ENCODE measurements at places on chromosomes 2 and 18.

GRCh38 chr18:41410006-41410405 lies 545.0 kb upstream of the PIK3C3 start:
- no peak for DNase-seq

DNA sequence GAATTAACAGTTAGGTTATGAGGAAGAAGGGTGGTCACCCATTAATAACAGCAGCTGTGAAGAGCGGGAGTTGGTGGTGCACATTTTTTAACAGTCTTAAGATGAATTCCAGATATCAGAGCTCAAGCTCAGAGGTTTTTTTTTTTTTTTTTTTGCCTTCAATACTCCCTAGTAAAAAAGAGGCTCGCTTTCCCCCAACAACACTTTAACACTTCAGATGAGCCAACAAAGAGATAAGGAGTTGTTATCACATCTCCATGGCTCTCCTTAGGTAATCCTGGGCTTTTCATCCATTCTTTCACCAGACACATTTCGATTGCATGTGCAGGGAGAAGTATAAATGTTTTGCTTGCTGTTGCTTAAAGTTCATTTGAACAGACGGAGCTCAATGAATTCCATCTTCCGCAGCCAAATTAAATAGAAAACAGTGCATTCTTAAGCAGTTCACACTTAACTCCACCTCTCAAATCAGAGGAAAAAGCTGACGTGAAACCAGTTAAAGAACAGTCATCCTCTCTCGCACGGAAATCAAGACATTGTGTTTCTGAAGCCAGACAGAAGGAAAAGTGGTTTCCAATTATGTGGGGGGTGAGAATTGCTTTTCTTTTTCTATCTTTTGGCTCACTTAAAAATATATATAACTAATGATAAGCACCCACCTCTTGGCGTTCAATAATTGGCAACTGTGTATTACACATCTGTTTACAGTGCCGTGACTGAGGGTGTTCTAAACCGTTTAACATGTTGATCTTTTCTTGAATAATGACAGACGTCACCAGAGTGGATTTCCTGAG lies 118.2 kb downstream of the ZNF521 start:
- no peak for DNase-seq

- DNase-seq: peak; percentile 17
Measured at GRCh38 chr2:28393114-28393836, 617 bp downstream of the FOSL2 start.

GRCh38 chr2:225598426-225598825 lies 198.9 kb downstream of the NYAP2 start:
- no peak for DNase-seq

GRCh38 chr18:59696311-59697235 lies 650 bp downstream of the CCBE1 start:
- DNase-seq: peak; percentile 10

GRCh38 chr2:126785862-126786261 lies 112.8 kb upstream of the TEX51 start:
- no peak for DNase-seq

DNA sequence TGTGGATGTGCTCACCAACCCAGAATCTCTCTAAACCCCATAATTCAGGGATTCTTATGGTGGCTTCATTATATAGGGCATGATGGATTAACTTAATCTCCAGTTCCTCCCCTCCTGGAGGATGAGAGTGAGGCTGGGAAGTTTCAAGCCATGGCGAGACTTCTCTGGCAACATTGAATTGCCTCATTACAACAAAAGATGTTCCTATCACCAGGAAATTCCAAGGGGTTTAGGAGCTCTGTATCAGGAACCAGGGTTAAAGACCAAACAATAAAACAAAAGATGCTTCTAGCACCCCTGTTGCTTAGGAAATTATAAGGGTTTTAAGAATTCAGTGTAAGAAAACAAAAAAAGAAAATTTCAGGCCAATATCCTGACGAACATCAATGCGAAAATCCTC lies 100.1 kb downstream of the NAB1 start:
- DNase-seq: no peak

DNA sequence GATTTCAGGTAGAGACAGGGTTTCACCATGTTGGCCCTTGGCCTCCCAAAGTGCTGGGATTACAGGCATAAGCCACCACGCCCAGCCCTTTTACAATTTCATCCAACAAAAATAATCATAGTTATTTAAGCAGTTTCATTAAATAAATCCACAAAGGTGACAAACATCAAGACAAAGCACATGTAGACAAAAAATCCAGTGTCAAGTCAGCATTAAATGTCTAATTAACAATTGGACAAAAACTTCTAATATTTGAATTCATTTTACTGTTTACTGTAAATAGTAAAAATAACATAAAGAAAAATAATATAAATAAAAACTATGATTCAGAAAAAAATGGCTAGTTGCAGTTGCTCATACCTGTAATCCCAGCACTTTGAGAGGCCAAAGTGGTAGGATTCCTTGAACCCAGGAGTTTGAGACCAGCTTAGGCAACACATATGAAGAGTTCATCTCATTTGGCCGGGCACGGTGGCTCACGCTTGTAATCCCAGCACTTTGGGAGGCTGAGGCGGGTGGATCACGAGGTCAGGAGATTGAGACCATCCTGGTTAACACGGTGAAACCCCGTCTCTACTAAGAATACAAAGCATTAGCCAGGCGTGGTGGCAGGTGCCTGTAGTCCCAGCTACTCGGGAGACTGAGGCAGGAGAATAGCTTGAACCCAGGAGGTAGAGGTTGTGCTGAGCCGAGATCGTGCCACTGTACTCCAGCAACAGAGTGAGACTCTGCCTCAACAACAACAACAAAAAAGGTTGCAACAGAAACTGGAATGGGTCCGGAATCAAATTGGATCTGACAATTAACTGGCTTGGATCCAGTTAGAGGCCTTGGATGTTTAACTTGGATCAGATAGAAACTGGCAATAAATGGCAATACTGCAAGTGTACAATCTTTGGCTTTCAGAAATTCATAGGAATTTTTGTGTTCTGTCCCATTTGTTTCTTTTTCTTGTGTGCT lies 56.9 kb upstream of the MAT2A start:
- DNase-seq: no peak

- no peak for DNase-seq
Measured at GRCh38 chr2:117481608-117482007, 332.9 kb upstream of the DDX18 start.

DNA sequence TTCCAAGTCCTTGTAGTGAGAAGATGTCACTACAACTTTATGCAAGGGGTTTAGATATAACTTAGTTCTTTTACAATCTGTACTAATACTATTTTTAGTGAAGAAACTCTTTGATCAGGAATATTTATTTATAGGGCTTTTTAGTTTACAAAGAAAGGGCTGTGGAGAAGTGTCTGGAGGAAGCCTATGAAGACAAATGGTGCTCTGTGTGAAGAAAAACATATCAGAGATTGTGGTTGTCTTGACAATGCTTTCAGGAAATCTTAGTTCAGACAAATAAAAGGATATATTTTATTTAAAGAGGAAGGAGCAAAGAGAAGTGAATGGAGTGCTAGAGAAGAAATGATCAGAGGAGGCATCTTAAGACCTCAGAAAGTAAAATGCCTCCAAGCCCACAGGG lies 824.9 kb downstream of the DCDC2C start:
- no peak for DNase-seq

GRCh38 chr2:236805800-236806531 lies 236.3 kb downstream of the ACKR3 start:
- no peak for DNase-seq

GRCh38 chr2:233267516-233268245 lies 16.2 kb downstream of the ATG16L1 start:
- no peak for DNase-seq

- DNase-seq: peak; percentile 85
Measured at GRCh38 chr2:66434679-66435548, at the start of gene MEIS1. Gene MEIS1 (plus strand): TSS chr2:66435125. CDS start chr2:66435857, 732 bp downstream.

DNA sequence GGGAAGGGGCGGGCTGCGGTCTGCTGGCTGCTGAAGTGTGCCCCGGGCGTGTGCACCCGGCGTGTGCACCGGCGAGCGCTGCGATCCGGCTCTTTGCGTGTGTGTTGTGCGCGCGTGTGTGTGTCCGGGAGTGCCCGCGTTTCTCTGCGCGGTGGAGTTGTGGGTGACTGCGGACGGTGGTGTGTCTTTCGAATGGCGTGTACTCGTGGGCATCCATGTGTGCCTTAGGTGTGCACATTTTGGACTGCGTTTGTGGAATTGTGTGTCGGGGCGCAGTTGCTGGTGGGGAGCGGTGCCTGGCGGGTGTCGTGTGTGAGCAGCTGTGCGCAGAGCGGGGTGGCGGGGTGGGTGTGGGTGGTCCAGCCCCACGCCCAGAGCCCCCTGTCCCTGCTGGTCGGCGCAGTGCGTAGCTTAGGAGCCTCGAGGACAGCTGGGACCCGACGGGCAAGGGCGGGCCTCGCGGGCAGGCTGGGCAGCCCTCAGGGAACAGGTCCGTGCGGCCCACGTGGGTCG lies 533 bp downstream of the HPCAL1 start:
- DNase-seq: no peak

- no peak for DNase-seq
Measured at GRCh38 chr18:24063121-24063731, 48.7 kb downstream of the TTC39C start.

DNA sequence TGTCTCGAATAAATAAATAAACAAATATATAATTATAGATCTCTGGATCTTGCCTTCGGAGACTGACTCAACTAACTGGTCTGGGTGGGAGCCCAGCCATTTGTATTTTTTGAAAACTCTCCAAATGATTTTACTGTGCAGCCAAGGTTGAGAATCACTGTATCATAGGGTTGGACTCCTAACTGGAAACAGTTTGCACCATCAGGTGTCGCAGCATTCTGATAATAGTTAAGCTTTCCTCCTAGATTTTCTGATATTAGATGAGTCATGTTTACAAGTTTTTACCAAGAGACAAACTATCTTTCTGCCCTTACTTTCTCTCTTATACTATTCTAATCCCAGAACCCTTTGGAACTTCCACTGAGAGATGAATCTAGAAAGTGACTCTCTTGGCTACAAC lies 16.8 kb downstream of the IL37 start:
- DNase-seq: no peak

- DNase-seq: no peak
Measured at GRCh38 chr2:188919824-188920223, 54.3 kb upstream of the COL3A1 start.

GRCh38 chr18:76996429-76996828 lies 136.2 kb downstream of the MBP start:
- DNase-seq: no peak

- no peak for DNase-seq
Measured at GRCh38 chr2:196059491-196059960, 9.1 kb downstream of the DNAH7 start.

GRCh38 chr2:152452256-152452973 lies 117.4 kb downstream of the FMNL2 start:
- no peak for DNase-seq

DNA sequence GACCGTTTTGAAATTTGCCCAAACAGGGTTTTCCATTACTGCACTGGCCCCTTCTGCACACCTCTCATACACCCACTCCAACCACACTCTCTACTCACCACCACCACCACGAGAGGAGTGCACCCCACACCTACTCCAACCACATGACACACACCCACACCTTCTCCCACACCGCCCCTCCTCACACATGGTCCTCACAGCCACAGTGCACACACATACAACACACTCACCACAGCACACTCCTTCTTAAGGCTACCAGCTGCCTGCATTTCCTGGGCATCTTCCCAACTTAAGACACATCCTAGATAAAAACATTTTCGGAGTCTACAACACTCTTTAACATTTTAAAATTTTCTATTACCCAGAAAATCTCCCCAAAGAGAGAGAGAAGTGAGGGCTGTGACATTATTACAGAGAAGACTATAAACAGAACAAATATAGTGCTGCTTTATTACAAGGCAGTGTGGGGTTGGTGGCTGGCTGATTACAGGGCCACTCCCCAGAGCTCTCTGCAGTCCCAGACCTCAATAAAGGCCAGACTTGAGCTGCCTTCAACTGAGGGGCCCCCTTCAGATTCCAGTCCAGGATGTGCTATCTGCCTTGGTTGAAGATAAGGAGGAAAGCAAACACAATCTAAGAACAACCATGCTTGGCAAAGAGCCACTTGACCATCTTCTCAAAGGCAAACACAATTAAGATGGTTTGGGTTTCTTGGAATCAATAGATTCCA lies 36.1 kb downstream of the NHEJ1 start:
- no peak for DNase-seq

DNA sequence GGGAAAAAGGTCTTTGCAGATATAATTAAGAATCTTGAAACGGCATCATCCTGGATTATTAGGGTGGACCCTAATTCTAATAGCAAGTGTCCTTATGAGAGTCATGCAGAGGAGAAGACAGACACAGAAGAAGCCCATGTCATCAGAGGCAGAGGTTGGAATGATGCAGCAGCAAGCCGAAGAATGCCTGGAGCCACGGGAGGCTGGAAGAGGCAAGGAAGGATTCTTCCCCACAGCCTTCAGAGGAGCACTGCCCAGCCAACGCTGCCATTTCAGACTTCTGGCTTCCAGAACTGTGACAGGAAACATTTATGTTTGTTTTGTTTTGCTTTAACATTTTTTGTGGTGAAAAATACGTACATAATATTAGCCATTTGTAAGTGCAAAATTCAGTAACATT lies 72.3 kb downstream of the MCFD2 start:
- no peak for DNase-seq

DNA sequence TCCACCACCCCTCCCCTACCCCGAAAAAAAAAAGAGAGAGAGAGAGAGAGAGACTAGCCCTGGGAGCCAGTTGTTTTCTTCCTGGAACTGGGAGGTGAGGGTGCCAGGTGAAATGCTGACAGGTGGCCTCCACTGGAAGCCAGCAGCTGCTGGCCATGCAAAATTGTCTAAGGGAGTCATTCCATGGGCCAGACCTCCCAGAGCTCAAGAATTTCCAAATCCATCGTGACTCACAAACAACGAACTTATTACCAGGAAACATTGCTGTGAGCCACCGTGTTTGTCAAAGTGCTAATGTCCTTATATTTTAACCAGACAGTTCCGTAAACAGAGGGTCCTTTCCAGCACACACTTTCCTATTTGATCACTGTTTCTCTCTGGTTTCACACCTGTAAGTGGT lies 68.5 kb upstream of the PID1 start:
- no peak for DNase-seq

DNA sequence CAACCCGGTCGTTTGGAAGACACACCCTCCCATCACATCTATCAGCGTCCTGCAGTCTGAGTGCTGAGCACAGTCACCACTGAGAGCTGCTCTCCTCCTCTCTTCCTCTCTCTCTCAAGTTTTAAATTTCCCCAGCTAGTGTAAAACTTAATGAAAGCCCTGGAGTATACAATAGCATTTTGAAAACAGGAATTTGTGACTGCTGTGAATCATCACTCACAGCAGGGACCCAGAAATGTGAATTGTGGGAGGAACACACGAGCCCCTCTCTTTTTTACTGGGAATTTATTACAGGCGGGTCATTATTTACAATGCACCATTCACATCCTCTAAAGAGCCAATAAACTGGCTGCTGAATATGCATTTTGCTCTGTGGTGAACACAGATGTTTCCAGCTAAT lies 185.0 kb upstream of the SMIM21 start:
- no peak for DNase-seq

DNA sequence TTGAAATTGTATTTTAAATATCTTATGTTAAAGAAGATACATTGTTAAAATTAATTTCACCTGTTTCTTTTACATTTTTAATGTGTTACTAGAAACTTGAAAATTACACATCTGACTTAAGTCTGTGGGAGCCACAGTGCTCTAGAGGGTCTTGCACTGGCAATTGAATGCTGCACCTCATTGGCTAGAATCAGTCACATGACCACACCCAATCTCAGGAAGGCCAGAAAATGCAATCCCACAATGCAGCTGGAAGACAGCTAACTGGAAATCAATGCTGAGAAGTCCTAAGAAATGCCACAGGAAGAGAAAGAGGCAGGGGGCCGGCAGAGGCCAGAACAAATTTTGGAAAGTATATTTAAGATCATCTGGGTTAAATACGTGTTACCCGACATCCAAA lies 189.2 kb upstream of the POU3F3 start:
- no peak for DNase-seq
